ENCODE measurements at places on chromosomes 3 and 15.

GRCh38 chr15:51840692-51841091 is 11.2 kb downstream of the TMOD3 start:
- no peak for DNase-seq

DNA sequence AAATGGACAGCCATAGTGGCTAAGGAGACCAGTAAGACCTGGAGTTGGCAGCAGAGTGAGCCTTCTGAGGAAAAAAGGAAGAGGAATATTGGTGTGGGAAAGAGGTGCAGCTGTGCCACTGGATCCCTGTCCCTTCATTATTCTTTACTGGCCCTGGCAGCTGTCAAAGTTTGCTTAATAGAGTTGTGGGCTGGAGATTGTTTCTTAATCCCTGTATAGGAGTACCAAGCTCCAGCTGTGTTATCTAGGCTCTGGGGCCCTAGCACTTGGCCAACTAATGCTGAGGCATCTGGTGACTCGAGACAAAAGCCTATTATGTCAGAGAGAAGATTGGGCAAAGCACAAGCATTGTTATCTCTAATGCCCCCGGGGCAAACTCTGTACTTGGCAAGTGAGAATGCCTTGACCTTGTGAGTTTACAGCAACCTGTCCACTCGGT is 61.4 kb downstream of the ZNF609 start:
- peak; percentile 56 for DNase-seq

DNA sequence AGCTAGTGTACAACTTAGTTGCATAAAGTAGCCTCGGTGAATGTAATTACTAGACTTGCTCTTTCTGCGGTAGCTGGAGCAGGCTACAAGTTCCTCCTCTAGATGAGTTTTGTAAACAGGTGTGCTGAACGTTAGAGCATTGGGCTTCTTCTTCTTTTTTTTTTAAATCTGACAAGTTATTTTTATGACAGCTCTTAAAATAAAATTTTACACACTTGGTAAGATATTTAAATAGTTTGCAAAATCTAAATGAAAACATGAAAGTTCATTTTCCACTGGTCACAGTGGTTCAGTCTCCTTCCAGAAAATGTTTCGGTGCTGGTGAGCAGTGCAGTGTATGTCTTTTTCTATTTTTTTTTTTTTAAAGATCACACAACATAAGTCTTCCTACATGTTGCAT is 3.0 kb downstream of the CCR9 start:
- DNase-seq: no peak

- DNase-seq: peak; percentile 1
These were observed 110.1 kb downstream of the DNAH12 start for GRCh38 chr3:57434041-57434440.

- DNase-seq: no peak
These were observed 16.3 kb upstream of the PCSK6 start for GRCh38 chr15:101505610-101506337.

GRCh38 chr3:126118591-126118990 is 34.7 kb upstream of the SLC41A3 start:
- no peak for DNase-seq

GRCh38 chr3:9349321-9350117 is 13.3 kb upstream of the THUMPD3 start:
- no peak for DNase-seq

GRCh38 chr15:56168394-56168793 is 75.3 kb downstream of the RFX7 start:
- peak; percentile 12 for DNase-seq

DNA sequence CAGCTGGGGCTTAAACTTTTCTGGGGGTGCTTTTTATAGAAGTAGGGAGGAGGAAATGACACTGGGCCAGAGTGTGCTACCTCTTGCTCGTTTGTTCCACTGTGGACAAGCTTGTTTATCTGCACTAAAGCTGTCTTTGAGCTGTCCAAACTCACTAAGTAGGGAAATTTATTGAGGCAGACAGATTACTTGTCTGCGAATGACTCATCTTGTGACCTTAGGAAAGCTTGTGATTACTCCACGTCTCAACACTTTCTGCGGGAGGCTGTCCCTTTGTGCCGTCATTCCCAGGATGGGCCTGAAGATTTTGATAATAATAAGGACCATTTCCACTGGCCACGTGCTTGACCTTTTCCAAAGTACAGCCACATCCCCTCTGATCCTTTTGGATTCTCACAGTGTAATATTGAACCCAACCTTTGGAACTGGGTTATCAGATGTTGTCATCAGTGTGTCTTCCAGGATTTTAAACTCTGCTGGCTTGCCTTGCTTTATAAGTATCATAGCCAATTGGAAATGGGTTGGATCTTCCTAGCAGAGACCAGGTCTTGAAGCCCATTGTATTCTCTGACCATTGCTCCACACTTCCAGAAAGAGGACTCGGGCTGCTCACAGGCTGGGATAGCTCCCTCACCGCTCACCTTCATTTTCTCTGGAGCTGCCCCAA is 84.7 kb downstream of the AGBL1 start:
- peak; percentile 26 for DNase-seq

GRCh38 chr3:177135841-177136492 is 61.3 kb downstream of the TBL1XR1 start:
- no peak for DNase-seq

GRCh38 chr3:94071713-94072284 is 8.9 kb downstream of the NSUN3 start:
- DNase-seq: no peak

GRCh38 chr3:161894657-161895056 is 398.0 kb downstream of the OTOL1 start:
- DNase-seq: no peak

DNA sequence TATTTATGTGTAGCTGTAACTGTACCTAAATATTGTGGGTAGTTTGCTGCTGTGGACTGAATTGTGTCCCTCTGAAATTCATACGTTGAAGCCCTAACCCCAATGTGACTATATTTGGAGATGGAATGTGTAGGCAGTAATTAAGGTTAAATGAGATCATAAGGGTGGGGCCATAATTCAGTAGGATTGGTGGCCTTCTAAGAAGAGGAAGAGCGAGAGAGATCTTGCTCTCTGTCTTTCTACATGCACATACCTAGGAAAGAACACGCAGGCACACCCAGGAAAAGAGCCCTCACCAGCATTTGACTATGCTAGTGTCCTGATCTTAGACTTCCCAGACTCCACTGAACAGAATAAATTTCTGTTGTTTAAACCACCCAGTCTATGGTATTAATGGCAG is 67.6 kb upstream of the CFAP20DC start:
- no peak for DNase-seq

GRCh38 chr15:67303490-67304363 is 49.1 kb downstream of the IQCH start:
- peak; percentile 5 for DNase-seq

- no peak for DNase-seq
These were observed 1.2 kb downstream of the GPR176 start for GRCh38 chr15:39918688-39919385.

DNA sequence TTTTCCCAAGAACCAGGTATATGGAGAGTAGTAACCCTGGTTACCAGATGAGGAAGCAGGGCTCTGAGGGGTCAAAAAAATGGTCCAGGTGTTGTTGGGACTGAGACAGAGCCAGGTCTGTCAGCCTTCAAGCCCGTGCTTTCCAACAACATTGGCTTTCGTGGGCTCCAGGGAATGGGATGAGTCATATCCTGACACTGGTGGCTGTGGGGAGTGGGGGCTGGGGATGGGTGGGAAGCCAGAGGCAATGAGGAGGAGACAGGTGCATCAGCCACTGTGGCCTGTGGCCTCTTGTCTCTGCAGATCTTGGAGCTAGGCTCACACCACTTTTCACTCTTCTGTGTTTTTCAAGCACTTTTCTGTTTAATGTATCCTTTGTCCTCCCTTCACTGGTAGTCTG is 38.2 kb downstream of the CORO2B start:
- DNase-seq: no peak

- no peak for DNase-seq
These were observed 184.7 kb upstream of the LINGO1 start for GRCh38 chr15:77817434-77817833.

GRCh38 chr15:42368096-42368495 is 8.8 kb downstream of the CAPN3 start:
- DNase-seq: no peak

- DNase-seq: no peak
These were observed 19.9 kb upstream of the POLR2M start for GRCh38 chr15:57686657-57687056.
